ENCODE measurements at places on chromosomes 3 and 15. TPM values are rescaled to one million over a fixed set of nuclear protein-coding genes. Genes with fewer than 3 reads are reported as not detected.
A peak's percentile ranks its signal among the peaks of the same experiment; 100 is the strongest.

The RNF13 gene
- 54.8 TPM for total RNA-seq

The IL16 gene
- total RNA-seq, result 299 TPM

The SOX14 gene
- total RNA-seq, result not detected

The ECE2 gene
- not detected for total RNA-seq

The C3orf22 gene
- total RNA-seq, result not detected

The TMEM207 gene
- total RNA-seq, result not detected

The IMPG2 gene
- 0.57 TPM for total RNA-seq

The XIRP1 gene
- total RNA-seq, result not detected

The PDZRN3 gene
- total RNA-seq, result 0.73 TPM

The SLCO2A1 gene
- total RNA-seq, result 0.18 TPM

GRCh38 chr15:70077188-70078147 lies 20.2 kb downstream of the TLE3 start:
- DNase-seq, result no peak

- DNase-seq, result no peak
Measured at GRCh38 chr3:158456114-158456513, 114.9 kb upstream of the MLF1 start.

GRCh38 chr15:48307586-48307985 lies 23.6 kb upstream of the DUT start:
- no peak for DNase-seq

DNA sequence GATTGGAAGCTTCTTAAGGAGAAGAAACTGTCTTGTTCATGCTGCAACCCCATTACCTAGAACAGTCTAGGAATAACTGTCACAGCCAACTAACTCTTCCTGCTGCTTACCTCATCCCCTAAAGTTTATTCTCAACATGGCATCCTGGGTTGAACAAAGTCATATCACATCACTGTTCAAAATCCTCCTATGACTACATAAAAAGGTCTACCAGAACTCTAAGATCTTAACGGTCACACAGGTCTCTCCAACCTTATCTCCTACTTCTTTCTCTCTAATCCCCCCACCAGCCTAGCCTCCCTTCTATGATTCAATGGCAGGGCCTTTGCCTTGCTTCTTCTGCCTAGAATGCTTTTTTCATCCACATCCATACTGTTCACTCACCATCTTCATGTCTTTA lies 69.3 kb downstream of the CLASP2 start:
- no peak for DNase-seq

GRCh38 chr3:188635258-188636042 lies 481.5 kb downstream of the LPP start:
- DNase-seq, result no peak

DNA sequence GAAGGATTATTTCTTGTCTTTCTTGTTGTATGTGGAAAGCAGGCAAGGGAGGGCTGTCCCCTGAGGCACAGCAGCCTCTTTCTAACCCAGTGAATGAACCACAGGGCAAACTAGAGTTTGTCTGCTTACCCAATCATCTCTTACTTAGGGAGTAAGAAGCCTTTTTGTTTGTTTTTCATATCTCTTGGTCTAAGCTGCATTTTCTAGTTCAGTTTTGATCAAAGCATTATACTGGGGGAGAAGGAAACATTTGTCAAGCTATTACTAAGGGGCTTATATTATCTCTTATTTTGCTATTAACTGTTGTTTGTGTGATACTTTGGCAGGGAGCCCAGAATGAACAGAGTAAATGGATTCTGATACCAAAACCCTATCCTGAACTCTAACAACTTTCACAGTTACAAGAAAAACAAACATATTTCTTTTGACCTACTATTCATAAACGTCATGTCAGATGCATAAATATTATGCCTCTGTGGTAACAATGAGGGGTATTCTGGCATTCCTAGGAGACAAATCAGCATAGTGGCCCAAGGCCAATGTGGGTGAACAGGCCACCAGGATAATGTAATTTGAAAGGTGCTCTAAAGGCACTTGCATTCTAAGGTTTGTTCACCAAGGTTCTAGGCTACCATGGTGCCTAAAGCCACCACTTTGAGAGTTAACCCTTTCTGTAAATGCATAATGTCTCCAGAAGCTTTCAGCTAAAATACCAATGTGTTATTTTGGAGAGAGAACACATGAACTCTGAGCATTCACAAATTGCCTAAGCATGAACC lies 271.6 kb upstream of the ZPLD1 start:
- no peak for DNase-seq

DNA sequence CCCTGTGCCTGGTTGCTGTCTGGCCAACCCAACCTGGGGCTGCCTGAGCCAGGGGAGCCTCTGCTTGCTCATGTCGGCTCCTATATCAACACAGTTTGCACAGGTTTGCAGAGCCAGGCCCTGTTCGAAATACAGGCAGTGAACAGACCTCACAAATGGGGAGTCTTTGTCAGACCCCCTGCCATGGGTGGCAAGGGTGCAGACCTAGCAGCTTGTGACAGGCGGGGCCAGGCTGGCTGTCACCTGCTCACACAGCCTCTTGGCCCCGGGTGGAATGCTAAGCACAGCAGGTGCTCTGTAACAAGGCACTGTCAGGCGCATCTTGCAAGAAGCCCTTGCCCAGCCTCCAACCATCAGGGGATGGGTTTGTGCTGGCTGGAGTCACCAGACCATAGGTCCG lies 47.3 kb downstream of the BDH1 start:
- DNase-seq, result no peak

DNA sequence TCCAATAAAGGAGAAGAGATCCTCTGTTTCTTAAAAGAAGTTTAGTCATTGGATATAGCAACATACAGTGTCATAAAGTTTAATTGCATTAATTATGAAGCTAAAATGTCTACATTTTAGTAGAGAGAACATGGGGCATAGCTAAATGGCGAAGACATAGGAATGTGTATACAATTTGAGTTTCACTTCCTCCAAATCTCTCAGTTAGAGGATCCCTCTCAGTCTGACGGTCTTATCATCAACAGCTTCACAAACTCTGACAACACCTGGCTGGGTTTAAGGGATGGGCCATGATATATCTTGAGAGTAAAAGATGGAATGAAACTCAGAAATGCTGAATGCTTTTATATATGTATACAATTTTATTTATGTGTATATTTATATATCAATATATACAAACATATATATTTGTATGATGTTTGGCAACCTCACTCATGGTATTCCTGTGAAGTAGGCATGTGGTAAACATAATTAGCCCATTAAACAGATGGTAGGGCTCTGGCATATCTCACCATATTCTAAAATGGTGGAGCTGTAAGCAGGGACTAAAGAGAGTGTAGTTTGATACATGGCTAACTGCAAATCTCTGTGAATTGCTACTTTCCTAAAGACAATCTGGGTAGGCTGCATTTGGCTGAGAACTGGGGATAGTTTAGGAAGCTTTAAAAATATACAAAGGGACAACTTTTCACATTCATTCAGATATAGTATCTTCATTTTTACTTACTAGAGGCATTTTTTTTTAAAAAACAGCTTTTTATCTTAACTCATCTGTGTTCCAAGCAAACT lies 111.6 kb downstream of the TIGIT start:
- no peak for DNase-seq

DNA sequence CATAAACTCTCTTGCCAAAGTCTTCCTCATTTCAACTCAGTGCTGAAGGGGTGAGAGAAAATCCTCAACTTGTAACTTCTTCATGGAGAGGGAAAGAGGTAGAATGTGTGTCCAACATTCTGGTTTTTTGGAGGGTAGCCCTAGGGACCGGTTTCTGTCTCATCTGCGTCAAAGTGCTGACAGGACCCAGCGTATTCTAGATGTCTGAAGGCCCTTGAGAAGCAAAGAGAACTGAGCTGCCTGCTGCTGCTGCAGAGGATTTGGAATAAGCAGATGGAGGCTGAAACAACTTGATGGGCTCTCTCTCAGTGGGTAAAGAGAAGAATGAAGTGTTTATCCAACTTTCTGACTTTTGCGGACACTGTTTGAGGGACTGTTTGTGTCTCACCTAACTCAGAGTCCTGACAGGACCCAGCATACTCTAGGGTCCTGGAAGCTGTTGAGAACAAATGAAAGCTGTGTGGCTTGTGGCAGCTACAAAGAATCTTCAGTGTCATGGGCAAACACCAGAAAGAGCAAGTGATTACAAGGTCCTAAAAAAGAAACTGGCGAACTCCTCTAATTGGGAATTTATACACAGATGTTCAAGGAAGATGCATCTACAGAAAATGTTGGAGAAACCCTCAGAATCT lies 174.4 kb downstream of the SI start:
- DNase-seq, result no peak

GRCh38 chr3:108602249-108602934 lies 12.9 kb downstream of the DZIP3 start:
- DNase-seq, result peak; percentile 36

DNA sequence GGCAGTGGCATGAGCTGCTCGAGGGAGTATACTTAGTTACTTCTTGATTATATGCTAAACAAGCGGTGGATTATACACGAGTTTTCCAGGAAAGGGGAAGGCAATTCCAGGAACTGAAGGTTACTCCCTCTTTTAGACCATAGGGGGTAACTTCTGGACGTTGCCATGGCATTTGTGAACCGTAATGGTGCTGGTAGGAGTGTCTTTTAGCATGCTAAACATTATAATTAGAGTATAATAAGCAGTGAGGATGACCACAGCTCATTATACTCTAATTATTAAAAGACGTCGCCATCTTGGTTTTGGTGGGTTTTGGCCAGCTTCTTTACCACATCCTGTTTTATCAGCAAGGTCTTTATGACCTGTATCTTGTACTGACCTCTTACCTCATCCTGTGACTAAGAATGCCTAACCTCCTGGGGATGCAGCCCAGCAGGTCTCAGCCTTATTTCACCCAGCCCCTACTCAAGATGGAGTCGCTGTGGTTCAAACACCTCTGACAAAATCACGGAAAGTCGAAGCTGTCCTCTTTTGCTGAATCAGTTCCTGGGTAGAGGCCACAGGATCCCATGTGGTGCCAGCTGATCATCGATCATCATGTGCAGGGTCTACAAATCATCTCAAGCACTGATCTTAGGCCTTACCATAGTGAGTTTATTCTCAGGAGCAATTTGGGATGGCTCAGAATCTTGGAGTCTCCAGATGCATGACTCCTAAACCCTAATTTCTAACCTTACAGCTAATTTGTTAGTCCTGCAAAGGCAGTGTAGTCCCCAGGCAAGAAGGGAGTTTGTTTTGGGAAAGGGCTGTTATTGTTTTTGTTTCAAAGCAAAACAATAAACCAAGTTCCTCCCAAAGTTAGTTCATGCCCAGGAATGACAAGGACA lies 149.1 kb downstream of the TJP1 start:
- DNase-seq, result no peak

- no peak for DNase-seq
Measured at GRCh38 chr3:84904816-84905555, 53.8 kb upstream of the CADM2 start.

DNA sequence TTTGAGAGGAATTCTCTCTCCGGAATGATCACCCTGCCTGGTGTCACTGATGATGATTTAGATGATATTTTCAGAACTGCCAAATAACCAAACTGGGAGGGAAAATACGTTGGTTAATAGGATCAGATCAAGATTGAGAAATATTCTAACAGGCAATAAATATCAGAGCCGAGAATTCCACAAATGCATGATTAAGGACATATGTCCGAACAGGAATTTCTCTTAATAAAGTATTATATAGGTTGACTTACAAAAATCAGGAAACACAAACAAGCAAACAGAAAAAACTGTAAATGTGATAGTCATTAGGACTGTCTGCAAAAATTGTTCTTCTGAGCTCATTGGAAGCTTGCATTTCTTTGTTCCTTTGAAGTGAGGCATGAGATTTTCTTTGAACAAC lies 75.1 kb upstream of the PHLDB2 start:
- no peak for DNase-seq

- no peak for DNase-seq
Measured at GRCh38 chr15:66895794-66896453, 169.5 kb upstream of the SMAD3 start.

- no peak for DNase-seq
Measured at GRCh38 chr3:98917608-98918007, 16.1 kb upstream of the DCBLD2 start.

DNA sequence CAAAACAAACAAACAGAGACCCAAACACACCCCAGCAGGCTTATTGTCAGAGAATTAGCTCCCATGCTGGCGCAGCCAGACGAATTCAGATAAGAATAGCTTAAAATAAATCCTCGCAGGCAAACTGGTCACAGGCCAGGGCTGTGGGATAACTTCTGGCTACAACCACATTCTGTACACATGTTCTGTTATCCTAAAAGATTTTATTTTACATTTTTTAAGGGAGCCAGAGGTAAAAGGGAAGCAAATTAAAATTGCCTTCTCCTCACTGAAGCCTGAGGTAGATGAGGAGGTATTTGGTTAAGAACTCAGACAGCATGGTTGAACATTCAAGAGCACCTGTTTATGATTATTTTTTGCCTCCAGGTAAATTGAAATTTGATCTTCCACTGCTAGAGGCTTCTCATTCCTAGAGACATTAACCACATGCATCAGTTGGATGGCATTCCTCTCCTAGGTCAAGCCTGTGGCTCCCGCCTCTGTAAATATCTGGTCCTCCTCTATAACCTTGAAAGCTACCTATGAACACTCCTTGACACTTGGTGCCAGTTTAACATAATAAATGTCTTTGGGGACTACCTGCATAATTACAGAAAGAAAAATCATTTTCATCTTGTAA lies 190.3 kb downstream of the SATB1 start:
- no peak for DNase-seq

DNA sequence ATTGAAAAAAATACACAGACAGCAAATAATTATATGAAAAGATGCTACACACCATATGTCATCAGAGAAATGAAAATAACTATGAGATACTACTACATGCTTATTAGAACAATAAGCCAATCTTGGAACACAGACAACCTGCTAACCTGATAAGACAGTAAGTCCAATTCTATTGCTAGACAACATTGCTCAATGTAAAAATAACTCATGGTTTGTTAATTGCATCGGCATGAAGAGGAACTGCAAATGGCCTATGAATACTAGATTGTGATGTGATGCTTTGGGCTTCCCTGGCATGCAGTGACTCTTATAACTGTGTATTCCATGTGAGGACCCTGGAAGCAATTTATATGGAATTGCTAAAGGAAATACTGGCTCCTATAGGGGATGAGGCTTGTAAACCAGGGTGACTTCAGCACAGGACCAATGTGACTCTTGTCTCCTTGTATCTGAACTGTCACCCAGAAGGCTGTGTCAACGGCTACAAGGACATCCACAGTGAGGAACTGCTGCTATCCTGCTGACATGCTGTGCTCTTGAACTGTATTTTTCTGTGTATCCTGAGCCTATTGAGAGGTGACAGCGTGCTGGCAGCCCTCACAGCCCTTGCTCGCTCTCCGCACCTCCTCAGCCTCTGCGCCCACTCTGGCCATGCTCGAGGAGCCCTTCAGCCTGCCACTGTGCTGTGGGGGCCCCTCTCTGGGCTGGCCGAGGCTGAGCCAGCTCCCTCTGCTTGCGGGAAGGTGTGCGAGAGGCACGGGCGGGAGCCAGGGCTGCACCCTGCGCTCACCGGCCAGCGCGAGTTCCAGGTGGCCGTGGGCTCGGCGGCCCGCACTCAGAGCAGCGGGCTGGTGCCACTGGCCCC lies 385.7 kb downstream of the CNTN4 start:
- DNase-seq, result no peak
